NCI-H1048 (cell line): ENCODE measurements at places on chromosomes 7 and 10.

- no peak for DNase-seq
Measured at GRCh38 chr7:69295977-69296376, 302.3 kb upstream of the AUTS2 start.

- DNase-seq: no peak
Measured at GRCh38 chr10:45001381-45002148, 842 bp downstream of the ZNF22 start.

DNA sequence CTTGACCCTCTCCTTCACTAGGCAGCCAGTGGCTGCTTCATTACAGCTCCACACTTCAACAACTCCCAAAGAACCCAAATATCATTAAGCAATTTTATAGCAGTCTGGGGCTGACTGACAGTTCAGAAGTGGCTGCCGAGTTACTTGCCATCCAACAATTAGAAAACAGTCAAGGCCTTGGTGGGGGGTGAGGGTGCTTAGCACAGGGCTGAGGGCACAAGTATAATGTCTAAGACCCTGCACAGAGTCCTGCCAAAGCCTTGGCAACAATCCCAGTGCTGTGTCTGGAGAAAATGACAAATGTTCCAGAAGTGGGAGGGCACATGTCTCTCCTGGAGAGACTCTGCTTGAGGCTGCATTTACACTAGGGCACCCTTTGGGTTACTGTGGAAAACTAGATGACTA is 71.1 kb downstream of the CXCL12 start:
- DNase-seq: no peak

GRCh38 chr10:58336242-58336641 is 1.4 kb downstream of the UBE2D1 start:
- no peak for DNase-seq

DNA sequence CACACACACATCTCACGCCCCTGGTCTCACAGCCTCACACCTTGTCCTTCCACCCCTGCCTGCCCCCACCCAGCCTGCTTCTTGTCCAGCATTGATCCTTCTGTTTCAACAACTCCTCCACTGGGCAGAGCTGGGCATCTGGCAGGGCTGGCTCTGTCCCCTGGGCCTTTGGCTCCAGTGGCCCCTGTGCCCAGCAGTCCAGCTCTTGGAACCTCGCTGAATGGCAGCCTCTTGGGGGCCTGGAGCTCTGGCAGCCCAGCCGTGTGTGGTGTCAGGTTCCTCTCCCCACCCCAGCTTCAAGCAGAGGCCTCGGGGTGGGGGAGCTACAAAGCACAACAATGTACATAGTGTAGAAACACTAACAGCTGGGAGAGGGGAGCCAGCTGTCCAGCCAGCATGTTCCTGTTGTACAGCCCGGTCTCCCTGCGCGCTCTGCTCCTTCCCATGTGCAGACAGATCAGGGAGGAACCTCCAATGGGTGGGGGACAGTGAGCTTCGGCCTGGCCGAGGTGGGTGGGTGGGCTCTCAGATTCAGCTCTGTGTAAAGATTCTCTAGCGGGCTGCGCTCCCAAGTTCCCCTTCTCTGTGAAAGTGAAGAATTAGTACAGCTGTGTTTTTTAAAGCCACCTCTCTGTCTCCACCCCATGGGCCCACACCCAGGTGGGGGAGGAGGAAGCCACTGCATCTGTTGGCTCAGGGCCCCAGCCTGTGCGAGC is 19.4 kb downstream of the ZMIZ2 start:
- no peak for DNase-seq

- DNase-seq: no peak
Measured at GRCh38 chr7:46015107-46015868, 94.2 kb upstream of the IGFBP3 start.

DNA sequence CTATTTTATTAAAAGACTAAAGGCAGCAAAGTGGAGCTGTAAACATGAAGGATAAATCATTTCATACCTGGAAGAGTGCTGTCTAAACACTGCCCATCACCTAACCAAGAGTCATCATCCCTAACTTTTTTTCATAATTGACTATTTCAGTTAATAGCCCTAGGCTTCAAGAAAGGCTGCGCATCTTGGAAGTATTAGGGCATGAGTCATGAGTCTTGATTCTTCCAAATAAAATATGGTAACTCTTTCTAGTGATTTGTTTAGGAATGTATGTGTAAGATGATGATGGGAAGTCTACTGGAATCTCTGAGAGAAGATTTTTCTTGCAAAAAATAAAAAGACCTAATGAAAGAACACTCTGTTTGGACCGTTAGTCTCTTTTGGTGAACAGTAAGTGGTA is 207.7 kb upstream of the AHR start:
- DNase-seq: no peak

DNA sequence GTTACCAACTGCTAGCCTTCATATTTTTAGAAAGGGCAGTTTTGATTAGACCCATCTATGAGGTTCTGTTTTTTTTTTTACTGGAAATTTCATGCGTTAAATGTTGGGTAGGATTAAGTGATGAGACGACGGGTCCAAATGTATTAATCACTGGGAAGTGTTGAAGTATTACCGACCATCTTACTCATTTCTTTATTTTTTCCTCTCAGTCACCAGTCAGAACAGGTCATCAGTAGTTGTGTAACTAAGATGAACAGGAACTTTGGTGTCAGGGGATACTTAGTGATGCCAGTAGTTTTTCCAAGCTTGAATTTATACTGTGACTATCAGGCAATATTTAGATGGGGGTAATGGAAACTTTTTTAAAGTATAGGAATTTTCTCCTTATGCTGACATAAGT is 14.2 kb downstream of the TFAM start:
- no peak for DNase-seq

DNA sequence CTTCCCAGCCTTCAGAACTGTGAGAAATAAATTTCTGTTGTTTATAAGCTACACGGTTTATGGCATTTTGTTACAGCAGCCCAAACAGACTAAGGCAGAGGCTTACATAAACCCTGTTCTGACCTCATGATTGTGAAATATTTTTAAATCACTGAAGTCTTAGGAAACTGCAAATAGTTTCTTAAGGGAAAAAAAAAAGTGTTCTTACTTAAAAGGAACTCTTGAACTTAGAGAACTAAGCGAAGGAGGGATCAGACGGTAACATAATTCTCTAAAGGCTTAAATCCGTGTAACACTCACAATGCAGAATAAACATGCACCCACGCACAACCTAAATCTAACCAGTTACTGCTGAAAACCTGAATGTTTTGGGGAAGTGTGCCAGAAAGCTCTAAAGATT is 749.1 kb upstream of the LRRTM3 start:
- DNase-seq: no peak

DNA sequence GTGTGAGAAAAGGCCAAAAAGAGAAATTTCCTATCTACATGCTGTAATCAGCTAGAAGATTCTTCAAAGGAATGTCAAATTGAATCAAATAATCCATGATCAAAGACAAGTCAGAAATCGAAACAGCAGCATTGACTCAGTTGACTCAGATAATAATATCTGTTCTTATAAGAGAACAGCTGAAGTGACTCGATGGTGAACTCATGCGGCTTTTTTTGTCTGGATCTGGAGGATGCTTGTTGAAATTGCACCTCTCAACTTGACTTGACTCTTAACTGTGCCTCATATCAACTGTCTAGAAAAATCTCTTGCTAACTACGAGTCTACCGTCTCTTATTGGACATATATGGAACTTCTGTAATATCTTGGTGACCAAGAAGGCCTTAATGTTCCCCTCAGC is 599.5 kb downstream of the PHTF2 start:
- DNase-seq: no peak

GRCh38 chr7:128701062-128701785 is 29.1 kb downstream of the GARIN1A start:
- DNase-seq: no peak

- no peak for DNase-seq
Measured at GRCh38 chr10:101545898-101546297, 42.2 kb downstream of the POLL start.

- DNase-seq: no peak
Measured at GRCh38 chr7:13105209-13105608, 417.8 kb downstream of the ARL4A start.

DNA sequence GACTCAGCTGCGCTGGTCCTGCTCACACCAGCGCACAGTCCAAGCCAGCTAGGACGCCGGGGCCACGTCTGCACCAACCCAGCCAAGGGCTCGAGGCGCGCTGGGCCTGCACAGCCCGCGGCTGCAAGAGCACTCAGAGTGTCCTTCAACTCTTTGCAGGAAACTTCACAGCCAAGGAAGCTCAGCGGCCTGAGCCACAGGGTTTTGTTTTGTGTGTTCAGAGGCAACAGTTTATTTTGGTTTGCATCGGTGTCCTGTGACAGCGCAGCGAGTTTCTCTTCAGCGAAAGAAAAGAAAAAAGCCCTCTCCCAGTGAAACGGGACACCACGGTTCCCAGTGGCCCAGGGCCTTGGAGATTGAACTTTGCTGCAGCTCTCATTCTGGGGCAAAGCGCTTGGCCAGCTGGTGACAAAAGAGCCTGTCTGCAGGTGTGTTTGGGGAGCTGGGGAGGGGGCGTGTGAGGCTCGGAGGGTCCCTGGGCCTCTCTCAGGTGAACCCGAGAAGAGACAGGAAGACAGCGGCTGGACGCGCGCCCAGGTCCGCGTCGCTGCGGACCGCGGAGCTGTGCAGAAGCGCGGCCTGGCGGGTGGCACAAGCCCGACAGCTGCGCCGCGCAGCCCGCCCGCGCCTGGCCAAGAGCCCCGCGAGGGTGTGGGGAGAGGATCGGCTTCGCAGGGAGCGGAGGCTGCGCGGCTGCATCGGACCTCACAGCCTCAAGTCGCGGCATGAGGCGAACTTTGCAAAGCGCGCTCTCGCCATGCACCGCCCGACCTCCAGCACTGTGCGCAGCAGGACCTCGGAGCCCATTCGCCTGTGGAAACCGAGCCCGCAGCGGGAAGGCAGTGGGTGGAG is 922 bp downstream of the CXCL12 start:
- DNase-seq: no peak

DNA sequence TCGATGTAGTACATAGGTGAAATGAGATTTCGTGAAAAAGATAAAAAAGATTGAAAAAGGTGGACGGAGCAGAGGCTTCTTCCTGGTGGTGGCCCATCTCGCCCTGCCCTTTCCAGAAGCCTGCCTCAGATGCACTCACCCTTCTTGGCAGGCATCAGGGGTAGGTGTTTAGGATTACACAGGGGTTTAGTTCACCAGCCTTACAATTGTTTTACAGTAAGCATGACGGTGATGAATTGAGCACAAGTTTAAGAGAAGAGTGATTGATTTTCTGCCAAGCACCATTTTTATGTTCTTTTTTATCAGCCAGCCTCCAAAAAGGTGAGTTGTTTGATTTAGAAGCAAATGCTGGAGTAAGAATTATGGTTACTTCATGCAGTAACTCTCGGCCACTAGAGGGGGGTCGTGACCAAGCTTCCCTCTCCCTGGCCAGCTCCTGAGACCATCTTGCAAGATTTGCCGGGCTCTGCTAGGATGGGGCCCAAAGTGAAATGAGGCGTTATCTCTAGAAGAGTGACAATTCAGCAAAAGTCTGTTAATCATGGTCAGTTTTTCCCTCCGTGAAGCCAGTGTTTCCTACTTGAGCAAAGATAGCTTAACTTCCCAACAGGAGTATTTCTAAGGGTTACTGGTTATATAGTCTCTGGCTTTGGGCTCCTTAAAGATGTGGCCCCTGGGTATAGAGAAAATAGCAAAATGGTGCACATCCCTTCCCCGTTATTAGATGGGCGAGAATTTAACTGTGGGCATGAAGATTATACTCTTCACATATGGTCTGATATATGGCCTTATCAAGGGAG is 228.8 kb downstream of the BMPER start:
- DNase-seq: no peak

DNA sequence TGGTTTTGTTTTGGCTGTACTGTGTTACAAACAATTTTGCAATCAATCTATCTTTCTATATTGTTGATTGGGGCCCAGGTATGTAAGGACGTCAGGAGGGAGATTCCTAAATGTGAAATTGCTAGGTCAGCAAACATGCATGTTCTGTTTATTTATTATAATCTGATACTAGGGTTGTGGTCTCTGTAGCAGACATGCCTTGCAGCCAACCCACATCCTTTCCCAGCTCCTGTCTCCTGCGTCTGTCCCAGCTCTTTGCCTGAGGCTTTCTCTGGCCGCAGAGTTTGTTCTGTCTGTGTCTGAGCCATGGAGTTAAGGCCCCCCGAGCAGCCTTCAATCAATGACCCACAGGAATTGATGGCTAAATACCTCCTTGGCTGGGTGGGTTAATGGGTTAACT is 124.0 kb upstream of the ZEB1 start:
- DNase-seq: no peak

- DNase-seq: no peak
Measured at GRCh38 chr10:98619446-98619845, 172.7 kb upstream of the HPS1 start.

DNA sequence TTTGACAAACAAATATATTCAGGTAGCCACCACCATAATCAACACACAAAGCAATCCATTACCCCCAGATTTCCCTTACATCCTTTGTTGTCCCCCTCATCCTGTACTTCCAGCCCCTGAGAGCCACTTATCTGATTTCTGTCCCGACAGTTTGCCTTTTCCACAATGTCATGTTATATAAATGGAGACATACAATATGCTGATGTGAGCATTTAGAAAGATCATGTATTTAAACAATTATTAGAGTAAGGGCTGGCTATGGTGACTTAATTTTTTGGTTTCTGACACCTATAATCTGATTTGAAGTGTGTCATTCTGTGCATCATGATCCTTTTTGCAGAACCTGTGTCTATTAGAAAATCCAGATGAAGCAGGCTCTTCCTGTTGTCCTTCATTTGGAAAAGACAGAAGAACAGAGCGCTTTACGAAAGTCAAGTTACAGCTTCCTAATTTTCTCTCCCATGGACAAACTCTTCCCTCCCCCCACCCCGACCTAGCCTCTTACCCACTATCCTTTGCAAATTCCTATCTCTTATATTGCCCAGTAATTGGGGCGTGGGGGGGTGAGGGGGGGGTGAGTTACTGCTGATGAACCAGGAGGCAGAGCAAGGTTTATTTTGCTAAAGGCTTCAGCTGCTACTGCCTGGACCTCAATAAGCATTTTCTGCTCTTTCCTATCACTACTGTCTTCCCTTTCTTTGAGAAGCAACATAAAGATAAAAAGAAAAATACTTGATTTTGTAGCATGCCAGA is 252.4 kb upstream of the C7orf33 start:
- DNase-seq: no peak

GRCh38 chr7:149774237-149775175 is 1.1 kb upstream of the ZNF467 start:
- no peak for DNase-seq

GRCh38 chr7:7354674-7355073 is 172.3 kb downstream of the C1GALT1 start:
- DNase-seq: no peak

DNA sequence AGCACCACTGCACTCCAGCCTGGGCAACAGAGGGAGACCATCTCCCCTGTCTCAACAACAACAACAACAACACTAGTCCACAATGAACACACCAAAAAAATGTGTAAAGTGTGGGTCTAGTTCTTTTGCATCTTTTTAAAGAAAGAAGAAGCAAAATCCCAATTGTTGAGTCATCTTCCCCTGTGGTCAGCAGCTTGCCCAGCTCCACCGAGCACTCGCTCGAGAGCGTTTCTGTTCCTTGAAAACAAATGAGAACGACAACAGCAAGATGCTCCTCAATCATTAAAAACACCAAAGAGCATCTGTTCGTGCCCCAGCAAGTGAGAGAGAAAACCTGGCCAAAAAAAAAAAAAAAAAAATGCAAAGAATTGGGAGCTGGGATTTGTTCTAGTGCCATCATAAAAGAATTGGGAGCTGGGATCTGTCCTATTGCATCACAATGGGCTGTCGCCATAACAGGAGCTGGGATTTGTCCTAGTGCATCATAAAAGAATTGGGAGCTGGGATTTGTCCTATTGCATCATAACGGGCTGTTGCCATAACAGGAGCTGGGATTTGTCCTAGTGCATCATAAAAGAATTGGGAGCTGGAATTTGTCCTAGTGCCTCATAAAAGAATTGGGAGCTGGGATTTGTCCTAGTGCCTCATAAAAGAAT is 118.1 kb downstream of the PTPRN2 start:
- no peak for DNase-seq

GRCh38 chr10:98470850-98471249 is 24.1 kb upstream of the HPS1 start:
- DNase-seq: no peak
